ENCODE measurements at places on chromosomes 2 and 18. TPM values are rescaled to one million over a fixed set of nuclear protein-coding genes. Genes with fewer than 3 reads are reported as not detected.

CAPN14 gene
- under 0.01 TPM for total RNA-seq

RTKN gene
- total RNA-seq: 9.0 TPM

PLA2R1 gene
- 20.0 TPM for total RNA-seq

SIX2 gene
- under 0.01 TPM for total RNA-seq

BOLL gene
- not detected for total RNA-seq

PROM2 gene
- total RNA-seq: 0.19 TPM

UGT1A3 gene
- total RNA-seq: not detected

GDF7 gene
- 1.5 TPM for total RNA-seq

POMC gene
- 0.66 TPM for total RNA-seq

GALNT3 gene
- 0.09 TPM for total RNA-seq

SERPINB10 gene
- 0.09 TPM for total RNA-seq

PLEKHB2 gene
- 101 TPM for total RNA-seq

MYCN gene
- 2.4 TPM for total RNA-seq

EFHD1 gene
- 0.47 TPM for total RNA-seq

CFAP65 gene
- under 0.01 TPM for total RNA-seq

LYPD1 gene
- 104 TPM for total RNA-seq

EFEMP1 gene
- 2,267 TPM for total RNA-seq

LHCGR gene
- total RNA-seq: not detected

CCDC121 gene
- total RNA-seq: 1.3 TPM

Data from endothelial cell of coronary artery (primary cell).